HTR-8/SVneo (cell line): ENCODE measurements at places on chromosomes 11 and 22.
A peak's percentile ranks its signal among the peaks of the same experiment; 100 is the strongest.

DNA sequence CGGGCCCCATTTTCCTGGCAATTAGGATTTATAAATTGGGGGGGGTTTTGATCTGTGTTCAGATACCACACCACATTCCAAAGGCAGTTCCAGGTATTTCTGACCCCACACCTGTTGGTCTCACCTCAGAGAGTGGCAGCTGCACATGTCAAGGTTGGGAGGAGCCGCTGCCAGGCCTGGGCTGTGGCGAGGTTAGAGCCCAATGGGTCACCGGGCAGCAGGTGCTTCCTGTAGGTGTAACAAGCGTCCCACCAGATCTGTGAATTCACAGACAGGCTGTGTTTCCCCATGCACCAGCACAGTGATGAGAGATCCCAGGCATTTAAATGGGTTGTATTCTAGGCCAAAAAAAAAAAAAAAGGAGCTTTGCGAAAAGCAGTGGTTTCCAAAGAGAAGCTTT, 58.6 kb downstream of the CABIN1 start:
- no peak for DNase-seq

GRCh38 chr11:33869481-33870422, 22.1 kb downstream of the LMO2 start:
- DNase-seq = peak; percentile 25

DNA sequence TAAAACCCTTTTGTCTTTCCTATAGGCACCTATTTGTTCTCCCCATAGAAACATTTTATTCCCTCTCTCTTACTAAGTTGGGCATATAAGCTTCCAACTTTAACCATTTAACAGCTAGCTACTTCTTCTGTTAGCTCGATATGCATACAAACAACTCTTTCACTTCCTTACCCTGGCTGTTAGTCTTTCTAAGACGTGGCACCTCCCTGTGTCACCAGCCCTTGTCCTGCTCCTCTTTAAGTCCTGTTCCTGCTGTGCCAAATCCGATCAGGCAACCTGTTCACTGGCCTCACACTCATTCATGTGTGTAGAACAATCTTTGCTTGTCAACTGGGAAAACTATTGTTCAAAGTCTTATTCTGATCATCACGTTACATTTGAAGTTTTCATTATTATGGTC, 1376.1 kb upstream of the TENM4 start:
- no peak for DNase-seq

GRCh38 chr22:35894937-35895708, 133.5 kb downstream of the RBFOX2 start:
- peak; percentile 28 for DNase-seq

- no peak for DNase-seq
Observed at GRCh38 chr11:111663820-111664219, 61.6 kb downstream of the SIK2 start.
